ENCODE measurements at places on chromosomes 6 and 20.

DNA sequence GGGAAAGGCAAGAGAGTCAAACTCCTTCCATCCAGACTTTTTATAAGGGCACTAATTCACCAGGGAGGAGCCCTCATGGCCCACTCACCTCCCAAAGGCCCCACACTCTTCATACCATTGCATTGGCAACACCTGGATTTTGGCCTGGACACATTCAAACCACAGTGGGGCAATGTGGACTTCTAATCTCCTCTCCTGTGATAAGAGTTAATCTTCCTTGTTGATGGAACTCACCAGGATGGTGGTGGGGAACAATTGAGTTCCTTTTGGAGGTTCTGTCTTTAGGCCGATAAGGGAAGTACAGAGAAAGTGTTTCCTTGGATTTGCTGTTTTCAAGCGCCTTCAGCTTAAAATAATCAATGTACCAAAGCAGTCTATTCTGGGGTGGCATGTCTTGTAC lies 268.7 kb downstream of the CD83 start:
- DNase-seq = no peak

GRCh38 chr6:170022827-170023619 lies 267.9 kb downstream of the DLL1 start:
- no peak for DNase-seq

- no peak for DNase-seq
These were observed 113.5 kb upstream of the BEND6 start for GRCh38 chr6:56841381-56841749.

DNA sequence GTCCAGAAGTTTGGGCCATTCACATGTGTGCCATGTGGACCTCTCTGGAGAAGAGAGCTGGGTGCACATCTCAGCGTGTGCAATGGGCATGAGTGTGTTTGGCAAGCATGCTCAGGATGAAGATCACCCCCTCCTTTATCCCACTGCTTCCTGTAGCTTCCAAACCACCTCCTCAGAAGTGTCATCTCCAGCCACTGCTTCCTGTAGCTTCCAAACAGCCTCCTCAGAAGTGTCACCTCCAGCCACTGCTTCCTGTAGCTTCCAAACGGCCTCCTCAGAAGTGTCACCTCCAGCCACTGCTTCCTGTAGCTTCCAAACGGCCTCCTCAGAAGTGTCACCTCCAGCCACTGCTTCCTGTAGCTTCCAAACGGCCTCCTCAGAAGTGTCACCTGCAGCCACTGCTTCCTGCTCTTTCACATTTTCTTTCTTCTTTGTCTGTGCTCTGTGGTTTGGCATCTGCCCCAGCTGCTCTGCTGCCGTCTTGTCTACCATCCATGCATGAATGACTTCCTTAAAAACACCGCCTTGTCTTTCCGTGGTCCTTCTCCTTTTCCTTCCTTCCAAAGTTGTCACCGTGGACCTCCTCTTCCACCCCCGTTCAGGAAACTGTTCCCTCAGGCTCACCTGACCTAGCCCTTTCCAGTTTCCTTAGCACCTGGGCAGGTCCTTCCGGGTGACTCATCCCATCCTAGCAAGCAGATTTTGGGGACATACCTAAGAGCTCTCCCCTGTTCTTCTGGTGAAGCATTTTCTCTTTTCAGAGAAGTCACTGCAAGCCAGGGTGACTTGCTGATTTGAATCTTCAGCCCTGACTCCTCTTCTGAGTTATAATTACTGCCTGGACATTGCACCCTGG lies 43.5 kb upstream of the TIAM2 start:
- DNase-seq = no peak

DNA sequence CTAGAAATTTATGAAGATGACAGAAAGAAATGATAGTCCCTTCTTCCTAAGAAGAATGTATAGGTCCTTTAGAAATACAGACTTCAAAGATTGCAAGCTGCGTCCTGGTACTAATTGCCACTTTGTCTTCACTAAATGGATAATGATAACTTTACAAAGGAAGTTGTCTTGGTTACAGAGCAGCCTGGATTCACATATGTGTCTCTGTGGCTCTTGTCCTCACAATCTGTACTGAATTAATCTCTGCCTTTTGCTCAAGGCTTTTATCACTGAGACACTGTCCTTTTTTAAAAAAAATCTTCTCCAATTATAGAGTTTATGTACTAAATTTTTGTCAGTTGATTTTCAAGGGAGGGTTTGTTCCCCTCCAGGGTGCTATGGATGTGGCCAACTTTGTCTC lies 17.5 kb upstream of the MRAP2 start:
- no peak for DNase-seq

DNA sequence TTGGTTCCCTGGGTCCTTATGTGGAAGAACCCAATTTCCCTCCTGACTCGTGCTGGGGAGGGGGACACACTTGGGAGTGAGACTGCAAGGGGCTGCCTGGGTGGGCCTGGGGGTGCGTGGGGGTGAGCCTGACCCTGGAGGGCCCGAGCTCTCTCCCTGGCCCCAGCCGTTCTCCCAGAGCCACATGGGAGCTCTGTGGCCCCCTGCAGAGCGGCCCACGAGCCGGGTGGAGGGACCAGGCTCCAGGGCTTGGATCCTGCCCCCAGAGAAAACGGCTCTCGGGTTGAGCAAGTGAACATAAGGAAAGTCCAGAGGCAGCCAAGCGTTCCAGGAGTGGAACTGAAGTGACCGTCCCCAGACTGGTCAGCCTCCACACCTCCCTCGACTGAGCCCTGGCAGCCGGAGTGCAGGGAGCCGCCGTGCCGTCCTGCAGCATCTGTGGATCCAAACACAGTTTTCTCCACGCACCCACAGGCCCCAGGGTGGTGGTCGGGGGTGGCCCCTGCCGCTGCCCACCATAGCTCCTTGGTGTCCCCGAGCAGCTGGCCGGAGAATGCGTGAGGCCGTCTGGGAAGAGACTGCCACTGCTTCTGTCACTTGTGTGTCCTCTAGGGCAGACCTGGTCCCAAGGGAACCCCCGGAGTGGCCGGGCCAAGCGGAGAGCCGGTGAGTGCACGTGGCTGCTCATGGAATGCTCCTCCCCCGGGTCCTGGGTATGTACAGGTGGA lies 10.6 kb downstream of the COL9A3 start:
- DNase-seq = no peak

DNA sequence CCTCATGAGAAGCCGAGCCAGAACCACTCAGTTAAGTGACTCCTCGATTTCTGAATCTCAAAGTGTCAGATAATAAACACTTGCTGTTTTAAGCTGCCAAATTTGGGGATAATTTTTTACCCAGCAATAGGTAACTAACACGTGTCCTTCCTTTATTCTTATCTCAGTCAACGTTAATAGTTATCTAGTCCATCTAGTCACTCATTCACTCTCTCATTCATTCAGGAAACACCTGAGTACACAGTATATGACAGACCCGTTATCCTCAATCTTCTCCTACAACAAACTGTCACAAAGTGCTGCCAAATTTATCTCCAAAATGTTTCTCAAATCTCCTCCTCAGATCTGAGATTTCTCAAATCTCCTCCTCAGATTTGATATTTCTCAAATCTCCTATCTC lies 13.1 kb downstream of the FAM184A start:
- no peak for DNase-seq

All from left colon (tissue), 2 donors.